CD8-positive, alpha-beta memory T cell (primary cell): ENCODE measurements at places on chromosomes 4 and X.

DNA sequence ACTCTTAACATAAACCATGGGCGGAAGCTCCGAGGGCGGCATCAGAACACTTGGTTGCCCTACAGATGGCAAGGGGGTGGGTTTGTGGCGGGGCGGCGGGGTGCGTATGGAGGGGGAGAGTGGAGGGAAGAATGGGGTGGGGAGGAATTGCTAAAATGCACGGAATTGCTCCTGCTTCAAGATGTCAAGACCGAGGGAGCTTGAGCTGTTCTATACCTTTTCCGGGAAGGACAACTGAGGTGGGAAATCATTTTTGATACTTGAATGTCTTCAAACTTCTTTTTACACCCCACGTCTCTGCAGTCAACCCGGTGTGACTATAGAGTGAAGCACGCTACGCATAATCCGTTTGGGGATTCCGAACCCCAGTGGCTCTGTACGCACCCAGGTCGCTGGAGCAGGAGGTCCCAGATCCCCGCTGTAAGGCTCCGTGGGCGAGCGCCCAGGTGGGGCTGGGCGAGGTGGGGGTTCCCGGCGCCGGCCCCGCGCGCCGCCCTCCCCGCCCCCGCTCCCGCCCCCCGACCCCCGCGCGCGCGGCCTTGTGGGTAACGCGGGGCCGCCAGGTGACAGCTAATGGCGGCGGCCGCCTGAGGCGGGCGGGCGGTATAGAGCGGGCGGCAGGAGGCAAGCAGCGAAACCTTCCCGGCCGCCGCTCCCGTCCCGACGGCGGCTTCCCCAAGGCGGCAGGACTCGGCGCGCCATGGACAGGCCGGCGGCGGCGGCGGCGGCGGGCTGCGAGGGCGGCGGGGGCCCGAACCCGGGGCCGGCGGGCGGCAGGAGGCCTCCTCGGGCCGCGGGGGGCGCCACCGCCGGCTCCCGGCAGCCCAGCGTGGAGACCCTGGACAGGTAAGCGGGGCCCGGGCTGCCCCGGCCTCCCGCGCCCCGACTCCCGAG, at the start of gene MTMR1:
MTMR1 (plus strand) TSS at position 566 of the 894 bp plus-strand sequence; CDS start at position 701, 135 bp downstream.
- DNase-seq: peak; percentile 59

GRCh38 chr4:96698831-96699230, 858.9 kb downstream of the PDHA2 start:
- DNase-seq: no peak

DNA sequence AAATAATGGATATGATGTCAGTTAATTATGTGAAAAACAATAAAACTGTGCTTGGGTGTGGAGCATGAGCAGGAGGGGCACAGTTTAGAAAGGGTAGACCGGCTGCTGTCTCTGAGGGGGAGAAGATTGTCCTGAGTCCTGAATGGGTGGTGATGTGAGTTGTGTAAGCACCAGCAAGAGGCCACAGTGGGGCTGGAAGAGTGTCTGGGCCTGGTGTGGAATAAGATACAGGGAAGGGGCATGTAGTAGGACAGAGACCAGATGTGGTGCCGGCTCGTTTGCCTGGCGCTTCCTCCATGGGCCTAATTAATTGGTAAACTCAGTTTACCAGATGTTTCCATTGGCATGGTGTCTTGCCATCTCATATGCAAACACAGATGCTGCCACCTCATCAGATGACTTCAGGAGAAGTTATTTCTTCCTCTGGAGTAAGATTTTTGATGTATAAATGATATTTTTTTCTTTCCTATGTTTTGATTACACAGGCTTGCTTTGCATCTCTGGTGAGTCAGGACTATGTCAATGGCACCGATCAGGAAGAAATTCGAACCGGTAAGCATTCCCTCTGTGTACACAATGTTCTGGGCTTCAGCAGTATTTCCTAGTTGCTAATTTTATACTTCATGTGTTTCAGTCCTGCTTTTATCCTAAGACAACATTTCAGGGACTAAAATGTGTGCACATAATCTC, 5.1 kb downstream of the MED28 start:
- DNase-seq: no peak

- no peak for DNase-seq
Observed at GRCh38 chrX:9293051-9293496, 171.8 kb upstream of the TBL1X start.

DNA sequence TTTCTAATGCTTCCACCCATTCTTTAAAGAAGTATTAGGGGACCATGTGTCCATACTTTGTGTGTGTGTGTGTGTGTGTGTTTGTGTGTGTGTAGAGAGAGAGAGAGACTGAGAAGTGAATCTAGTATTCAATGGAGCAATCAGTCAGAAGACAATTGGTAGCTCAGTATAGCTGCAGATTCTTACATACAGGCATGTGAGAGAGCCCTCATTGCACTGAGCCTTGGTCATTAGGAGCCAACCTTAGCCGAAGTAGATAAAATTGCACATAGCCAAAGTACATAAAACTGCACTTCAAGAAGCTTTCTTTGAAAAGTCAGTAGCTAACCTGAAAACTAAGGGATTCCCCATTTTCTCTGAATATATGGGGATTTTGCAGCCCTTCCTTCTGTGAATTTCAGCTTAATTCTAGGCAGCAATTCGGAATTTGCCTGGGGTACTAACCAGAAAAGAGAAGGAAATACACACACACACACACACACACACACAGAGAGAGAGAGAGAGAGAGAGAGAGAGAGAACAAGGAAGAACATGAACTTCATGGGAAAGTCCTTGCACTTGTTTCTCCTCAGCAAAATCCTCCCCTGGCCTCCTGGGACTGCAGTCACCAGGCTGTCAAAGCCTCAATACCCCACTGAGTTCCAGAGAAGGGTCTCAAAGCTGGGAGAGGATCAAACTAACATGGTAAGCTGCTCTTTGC, 1.7 kb upstream of the PRDM8 start:
- no peak for DNase-seq

- no peak for DNase-seq
Observed at GRCh38 chrX:73930300-73930699, 367.3 kb downstream of the CHIC1 start.
